ENCODE measurements at places on chromosomes 1 and 21.

- DNase-seq: no peak
Observed at GRCh38 chr1:183467687-183468086, 4.6 kb upstream of the SMG7 start.

DNA sequence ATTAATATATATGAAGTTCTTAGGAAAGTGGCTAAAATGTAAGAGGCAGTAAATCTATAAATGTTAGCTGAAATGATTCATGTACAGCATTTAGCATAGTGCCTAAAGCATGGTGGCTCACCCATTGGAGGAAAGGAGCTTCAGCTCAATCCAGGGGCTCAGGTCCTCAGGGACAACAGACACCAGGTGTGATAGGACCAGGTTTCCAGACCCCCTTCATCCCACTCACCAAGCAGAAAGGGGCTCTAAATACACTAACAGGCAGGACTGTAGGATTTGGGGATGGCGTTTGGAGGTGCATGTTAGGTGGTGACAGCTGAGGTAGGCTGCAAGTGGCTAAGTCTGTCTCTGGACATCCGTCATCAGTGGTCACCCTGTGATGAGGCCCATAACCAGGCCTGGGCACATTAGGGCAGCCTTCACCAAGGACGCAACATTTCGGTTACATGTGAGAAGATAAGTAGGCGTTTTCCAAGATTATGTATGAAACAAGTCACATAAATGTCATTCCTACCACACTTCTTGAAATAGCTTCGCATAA is 233.1 kb downstream of the C1orf94 start:
- no peak for DNase-seq

DNA sequence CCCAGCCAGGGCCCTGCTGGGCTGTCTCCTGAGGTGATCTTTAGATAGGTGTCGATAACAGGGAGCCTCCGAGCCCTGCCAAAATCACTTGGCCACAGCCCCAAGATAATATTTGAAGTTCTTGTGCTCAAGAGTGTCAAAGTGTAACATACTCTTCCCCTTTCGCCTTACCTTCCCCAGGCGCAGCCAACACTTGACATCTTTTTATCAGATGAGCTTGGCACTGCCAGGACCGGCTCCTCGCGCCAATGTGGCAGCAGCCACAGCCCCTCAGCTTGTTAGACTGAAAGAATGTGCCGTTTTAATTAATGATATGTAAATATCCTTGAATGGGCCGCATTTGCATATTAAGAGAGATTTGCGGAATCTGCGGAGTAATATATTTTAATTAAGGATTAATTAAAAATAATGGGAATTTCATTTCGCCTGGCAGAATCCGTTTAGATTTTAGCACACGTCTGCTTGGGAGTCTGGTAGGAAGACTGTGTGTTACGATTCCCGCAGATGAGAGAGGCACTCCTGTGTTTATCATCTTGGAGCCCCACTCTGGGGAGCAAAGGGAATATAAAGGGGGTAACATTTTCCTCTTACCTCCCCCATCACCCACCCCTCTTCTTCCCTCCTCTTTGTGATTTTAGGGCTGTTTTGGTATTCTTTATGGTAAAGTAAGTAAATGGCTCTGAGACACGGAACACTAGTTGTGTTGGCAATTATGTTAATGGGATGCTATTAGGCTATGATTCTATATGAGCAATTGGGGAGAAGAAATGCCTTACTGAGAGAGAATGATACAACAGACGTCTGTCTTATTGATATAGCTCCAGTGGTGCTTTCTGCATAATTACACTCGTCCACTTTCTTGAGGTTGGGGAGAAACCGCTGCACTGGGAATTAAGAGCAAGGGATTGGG is 109.8 kb downstream of the PBX1 start:
- no peak for DNase-seq

GRCh38 chr21:36255663-36256062 is 64.3 kb upstream of the MORC3 start:
- no peak for DNase-seq

DNA sequence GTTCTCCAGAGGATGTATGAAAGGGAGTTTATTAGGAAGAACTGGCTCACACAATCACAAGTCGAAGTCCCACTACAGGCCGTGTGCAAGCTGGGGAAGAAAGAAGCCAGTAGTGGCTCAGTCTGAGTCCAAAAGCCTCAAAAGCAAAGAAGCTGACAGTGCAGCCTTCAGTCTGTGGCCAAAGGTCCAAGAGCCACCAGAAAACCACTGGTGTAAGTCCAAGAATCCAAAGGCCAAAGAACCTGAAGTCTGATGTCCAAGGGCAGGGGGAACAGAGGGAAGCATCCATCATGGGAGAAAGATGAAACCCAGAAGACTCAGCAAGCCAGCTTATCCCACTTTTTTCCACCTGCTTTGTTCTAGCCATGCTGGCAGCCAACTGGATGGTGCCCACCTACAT is 21.4 kb upstream of the CEP350 start:
- no peak for DNase-seq

GRCh38 chr21:15425049-15425448 is 304.7 kb upstream of the USP25 start:
- DNase-seq: no peak

GRCh38 chr1:1966071-1966740 is 37.4 kb downstream of the CFAP74 start:
- DNase-seq: no peak
